ENCODE measurements at places on chromosomes 5 and 9.

DNA sequence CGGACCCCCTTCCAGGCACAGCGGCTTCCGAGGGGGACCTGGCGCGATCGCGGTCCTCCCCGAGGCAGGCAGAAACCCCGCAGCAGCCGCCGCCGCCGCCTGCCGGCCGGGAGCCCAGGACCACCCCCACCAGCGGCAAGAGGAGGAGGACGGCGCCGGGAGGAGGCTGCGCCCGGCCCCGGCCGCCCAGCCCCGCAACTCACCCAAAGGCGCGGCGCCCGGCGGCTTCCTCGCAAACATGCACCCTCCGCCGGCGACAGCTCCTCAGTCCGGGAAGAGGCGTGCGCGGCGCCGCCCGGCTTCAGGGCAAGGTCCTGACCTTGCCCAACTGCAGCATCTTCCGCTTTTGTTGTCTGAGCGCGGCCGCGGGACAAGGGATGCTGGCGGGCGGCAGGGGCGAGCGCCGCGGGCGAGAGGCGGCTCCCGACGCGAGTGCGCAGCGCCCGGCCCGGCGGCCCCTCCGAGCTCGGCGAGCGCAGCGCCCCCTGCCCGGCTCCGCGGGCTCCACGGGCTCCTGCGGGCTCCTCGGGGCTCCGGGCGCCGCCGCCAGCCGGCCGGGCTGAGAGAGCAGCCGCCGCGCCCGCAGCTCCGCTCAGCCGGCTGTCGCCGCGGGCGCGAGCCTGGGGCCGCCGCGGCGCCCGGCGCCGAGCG, 507 bp downstream of the CTNND2 start:
- DNase-seq, result no peak

DNA sequence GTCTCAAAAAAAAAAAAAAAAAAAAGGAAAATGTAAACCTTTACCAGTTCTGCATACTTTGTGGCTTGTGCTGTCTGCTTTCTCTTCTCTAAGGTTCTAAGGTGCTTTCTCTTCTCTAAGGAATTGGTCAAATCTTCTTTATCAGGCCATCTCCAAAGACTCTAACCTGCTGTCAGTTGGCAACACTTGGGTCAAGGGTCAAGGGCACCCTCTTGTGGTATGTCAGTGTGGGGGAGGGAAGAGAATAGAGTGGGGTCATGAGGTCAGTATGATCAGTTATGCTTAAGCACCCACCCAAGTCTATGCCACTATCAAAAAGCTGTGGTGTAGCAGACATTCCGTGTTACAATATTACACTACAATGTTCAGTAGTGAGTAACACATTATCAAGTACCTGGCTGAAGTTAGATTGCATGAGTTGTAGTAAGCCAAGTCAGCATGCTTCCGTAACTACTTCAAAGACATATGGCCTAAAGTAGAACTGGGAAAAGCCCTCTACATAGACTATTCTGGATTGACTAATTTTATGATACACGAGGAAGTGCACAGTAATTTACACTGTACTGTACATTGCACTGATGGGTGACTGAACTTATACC, 25.0 kb upstream of the CCL28 start:
- no peak for DNase-seq

GRCh38 chr5:125181159-125181558, 434.7 kb upstream of the ZNF608 start:
- DNase-seq, result no peak

DNA sequence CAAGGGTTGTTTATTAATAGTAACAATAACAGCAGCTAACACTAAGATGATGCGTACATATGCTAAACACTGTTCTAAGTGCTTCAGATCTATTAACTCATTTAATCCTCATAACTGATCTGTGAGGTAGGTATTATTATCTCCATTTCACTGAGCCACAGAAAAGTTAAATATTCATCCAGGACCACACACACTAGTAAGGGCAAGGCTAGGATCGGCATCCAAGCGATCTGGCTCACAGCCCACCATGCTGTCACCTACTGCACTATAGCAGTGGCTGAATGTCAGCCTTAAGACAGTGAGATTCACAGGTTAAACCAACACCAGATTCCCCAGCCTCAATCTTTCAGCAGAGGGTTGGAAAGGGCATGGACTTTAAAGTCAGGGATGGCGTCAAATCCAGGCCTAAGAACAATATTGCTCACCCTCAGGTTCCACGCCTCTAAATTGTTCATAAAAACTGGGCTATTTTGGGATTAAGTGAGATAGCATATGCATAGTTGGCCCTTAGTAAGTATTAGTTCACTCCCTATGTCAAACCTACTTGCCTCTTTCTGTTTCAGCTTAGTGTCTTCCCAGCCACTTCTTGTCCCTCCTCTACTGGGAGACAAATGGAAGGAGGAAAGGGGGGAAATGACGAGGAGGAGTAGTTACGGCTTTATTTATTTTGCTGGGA, 150.8 kb downstream of the MAPKAP1 start:
- no peak for DNase-seq

DNA sequence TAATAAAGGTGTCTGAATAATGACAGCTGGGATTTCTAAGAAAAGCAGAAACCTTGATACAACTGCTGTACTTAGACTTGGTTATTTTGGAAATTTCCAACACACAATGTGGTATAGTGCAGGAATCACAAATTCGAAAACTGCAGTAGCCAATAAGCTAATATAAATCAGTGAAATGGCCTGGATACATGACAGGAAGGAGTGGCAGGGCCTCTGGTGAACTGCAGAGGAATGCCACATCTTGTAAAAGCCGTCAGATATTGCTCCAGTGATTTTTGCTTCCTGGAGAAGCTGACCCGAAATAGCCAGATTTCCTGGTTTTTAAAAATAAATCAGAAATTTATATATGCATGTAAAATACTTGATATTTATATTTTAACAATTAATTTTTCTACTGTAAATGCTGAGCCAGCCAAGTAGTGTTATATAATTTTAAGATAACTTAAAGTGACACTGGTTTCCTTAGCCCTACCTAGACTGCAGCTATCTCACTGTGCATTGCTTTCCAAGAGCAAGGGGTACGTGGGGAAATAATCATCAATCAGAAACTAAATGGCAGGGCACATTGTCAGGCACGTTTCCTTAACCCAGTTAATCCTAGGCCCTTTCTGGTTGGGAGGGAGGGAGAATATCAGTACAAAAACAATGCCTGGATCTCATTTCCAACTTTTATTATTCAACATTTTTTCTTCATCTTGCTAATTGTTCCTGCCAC, 182.4 kb downstream of the RASEF start:
- DNase-seq, result no peak

GRCh38 chr5:163908253-163908652, 402.8 kb downstream of the MAT2B start:
- DNase-seq, result no peak

DNA sequence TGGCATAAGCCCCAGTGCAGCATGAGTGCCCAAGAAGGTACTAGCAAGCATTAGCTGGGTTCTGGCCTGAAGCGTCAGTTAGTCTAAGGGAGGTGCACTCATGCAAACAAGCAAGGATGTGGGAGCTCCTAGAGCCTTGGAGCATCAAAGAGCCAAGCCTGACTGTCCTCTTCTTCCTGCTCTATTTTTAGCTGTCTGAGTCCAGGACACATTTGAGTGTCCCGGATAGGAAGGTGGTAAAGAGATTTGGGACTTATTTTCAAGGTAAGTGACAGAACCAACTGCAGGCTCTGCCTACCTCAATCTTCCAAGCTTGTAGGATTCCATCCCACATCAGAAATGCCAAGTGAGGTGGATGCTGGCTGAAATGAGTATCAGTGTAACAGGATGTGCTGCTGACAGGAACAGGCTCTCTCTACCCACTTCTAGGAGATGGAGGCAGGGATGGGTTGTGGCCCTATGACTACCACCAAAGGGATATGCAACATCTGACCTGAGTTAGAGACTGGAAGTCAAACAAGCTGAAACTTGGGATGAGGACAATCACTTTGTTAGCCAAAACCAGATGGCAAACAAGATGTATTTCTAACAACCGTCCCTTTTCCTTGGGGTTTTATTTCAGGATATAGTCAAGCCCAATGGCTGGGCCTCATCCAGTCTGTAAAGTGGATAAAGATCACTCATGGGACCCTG, 15.1 kb downstream of the MACROH2A1 start:
- no peak for DNase-seq

- no peak for DNase-seq
These were observed 52.1 kb downstream of the PPIC start for GRCh38 chr5:122984425-122984824.

DNA sequence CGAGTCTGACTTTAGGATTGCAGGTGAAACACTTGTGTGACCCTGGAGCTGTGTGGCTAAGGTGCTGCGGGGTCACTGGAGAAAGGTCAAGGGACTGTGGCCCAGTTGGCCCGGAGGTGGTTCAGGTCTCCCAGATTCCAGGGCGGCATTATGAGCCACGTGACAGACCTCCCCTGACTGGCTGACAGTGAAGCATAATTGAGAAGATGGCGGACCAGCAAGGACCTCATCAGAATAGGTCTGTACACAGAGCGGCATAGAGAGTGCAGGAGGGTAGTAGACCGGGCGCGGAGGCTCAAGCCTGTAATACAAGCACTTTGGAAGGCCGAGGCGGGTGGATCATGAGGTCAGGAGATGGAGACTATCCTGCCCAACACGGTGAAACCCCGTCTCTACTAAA, 815 bp upstream of the ODF2 start:
- DNase-seq, result no peak

DNA sequence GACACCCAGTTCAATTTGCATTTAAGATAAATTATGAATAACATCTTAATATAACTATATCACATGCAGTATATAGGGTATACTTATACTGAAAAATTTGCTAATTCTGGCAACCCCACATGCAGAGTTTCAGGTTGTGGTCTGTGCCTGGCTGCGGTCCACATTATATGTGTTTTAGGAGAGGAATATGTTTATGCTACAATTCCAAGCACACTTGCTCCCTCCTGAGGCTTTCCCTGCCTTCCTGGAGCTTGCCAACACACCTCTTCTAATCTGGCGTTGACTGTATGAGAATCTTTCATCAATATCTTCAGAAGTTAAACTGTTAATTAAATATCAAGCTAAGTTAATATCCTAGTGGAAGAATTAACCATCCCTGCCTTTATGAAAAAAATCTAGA, 45.2 kb downstream of the SEMA5A start:
- DNase-seq, result no peak

GRCh38 chr5:110853267-110853666, 114.5 kb downstream of the SLC25A46 start:
- no peak for DNase-seq

GRCh38 chr5:103808464-103809106, 246.0 kb upstream of the NUDT12 start:
- no peak for DNase-seq

GRCh38 chr5:72380492-72381274, 60.5 kb downstream of the PTCD2 start:
- no peak for DNase-seq

- no peak for DNase-seq
These were observed 13.4 kb downstream of the ADAM19 start for GRCh38 chr5:157562111-157562581.

DNA sequence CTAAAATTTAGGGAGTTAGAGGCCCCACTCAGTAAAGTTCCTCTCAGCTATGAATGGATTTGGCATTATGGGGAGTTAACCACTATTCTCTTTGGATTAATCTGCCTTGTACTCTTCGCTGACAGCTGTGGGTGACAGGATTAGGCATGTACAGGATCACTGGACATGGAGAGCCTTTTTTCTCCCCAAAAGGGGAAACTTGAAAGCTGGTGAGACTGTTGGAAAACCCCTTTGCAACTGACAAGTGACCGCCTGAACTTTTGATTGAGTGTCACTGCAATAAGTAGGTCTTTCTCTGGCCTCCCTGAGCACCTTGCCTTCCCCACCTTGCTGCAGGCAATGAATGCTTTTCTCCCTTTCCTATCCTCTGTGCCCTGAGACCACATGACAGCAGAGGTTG, 68.3 kb downstream of the ERP44 start:
- DNase-seq, result no peak

DNA sequence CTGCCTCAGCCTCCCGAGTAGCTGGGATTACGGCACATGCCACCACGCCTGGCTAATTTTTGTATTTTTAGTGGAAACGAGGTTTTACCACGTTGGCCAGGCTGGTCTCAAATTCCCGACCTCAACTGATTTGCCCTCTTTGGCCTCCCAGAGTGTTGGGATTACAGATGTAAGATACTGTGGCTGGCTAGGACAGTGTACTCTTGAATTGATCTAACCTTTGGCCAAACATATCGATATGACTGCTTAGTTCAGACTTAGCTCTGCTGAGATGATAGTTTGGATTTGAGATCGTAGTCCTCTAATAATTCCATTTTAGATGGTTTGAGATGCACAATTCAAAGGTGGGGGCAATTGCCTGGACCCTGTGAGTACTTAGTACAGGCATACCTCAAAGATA, 15.2 kb downstream of the TXNDC15 start:
- no peak for DNase-seq

All from stimulated activated CD8-positive, alpha-beta memory T cell treated with anti-CD3 and anti-CD28 coated beads, Interleukin-4, amount 100 ng/mL, for 4 hours (primary cell).